Kidney epithelial cell (primary cell): ENCODE measurements at places on chromosomes 12 and 14.

GRCh38 chr14:66511849-66512248 is 3.9 kb downstream of the GPHN start:
- DNase-seq: no peak

DNA sequence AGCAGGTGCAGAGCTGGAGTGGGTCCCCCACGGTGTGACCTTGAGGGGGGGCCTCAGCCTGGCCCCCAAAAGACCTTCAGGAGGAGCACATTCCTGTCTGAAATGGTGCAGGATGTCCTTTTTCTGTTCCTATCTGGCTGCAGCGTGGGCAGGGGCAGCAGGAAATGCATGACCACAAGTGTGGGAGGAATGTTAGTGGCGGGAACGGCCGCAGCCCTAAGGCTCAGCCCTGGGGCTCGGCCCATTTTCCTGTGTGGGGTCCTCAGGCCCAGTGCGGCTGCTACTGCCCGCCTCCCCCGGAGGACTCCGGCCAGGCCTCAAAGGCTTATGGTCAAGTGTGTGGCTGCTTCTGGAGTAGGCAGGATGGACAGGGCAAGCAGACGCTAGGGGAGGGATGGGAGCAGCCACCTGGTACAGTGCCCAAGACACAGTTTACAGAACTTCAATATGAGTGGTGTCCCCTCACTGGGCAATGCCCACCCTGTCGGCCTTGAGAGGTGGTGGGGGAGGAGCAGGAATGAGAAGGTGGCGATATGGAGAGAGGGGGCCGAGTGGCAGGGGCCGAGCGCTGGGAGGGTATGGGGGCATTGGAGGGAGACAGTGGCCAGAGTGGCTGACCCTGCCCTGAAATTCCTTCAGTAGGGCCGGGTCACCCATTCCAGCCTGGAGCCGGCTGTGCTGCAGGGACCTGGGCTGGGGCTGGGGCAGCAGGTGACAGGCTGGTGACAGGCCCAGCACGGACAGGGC is 137.4 kb downstream of the CALM1 start:
- no peak for DNase-seq

DNA sequence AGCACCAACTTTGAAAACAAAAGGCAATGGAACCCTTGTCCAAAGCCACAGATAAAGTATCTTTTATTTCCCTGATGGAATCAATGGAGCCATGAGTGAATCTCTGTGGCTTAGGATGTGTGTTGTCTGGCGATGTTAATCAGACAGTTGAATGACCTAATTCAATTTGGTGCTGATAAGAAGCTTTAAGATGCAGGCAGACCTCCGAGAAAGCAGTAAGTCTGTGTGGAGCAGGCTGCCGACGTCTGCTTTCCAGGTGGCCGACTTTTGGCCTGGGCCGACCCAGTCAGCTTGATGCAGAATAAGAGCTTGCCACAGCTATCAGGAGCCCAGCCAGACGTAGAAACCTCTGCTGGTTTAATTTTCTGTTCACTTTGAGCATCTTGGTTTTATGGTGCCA is 21.1 kb upstream of the TMEM132C start:
- no peak for DNase-seq

DNA sequence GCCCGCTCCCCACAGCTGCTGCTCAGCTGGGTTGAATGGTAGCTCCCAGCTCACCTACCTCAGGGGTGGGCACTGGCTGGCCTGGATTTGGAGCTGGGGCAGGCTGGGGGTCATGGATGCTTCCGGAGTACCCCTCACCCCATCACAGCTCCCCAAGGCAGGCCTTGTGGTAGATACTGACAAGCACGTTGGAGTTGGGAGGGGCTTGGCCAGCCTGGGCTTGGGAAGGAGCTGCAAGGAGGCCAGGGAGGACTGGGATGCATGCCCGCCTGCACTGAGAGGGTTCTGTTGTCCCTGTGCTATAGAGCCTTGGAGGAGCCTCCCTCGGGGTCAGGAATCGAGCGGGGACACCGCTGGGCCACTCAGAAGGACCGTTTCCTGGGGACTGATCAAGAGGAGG is 14.2 kb downstream of the TMEM63C start:
- no peak for DNase-seq

GRCh38 chr12:89243771-89244170 is 108.5 kb downstream of the DUSP6 start:
- DNase-seq: no peak

GRCh38 chr12:93139028-93139665 is 210.1 kb upstream of the EEA1 start:
- peak; percentile 71 for DNase-seq

DNA sequence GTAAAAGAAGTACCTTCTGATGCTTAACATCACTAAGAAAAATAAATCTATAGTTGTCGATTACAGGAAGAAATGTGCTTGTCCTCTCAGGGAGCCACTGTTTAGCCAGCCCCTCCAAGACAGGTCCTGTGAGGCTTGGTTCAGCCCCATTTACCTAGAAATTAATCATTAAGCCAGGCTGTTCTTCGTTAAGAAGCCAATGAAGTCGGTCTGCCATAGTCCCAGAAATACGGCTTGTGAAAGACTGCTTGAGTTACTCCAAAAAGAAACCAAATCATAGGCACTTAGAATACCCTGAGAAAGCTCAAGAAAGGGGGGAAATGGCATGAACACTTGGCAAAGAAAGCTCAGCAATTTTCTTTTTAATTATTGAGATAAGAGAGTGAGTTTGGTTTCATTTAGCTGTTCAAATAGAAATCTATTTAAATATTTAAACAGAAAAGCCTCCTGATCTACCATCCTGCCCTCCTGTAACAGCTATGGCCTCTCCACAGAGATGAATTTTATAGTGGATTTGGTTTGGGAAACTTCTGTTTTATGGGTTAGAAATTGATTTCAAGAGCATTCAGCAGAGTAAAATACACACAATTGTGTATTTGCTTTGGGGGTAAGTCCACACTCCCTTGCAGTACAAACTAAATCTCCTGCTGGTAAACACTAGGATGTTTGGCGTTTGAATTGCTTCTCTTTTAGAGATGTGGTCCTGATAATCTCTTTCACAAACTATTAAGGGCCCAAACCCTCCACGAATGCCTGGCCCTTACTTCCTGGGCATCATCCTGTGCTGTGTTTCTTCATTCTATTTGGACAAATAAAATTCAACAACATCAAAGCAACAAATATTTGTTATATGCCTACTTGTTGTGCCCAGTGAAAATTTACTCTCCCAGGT is 234.4 kb downstream of the SEC23A start:
- DNase-seq: no peak

GRCh38 chr14:80850197-80850814 is 91.2 kb downstream of the CEP128 start:
- DNase-seq: no peak
